ENCODE measurements at places on chromosomes 11 and 22.

GRCh38 chr22:30903876-30904460 is 64.6 kb downstream of the MORC2 start:
- DNase-seq: no peak

DNA sequence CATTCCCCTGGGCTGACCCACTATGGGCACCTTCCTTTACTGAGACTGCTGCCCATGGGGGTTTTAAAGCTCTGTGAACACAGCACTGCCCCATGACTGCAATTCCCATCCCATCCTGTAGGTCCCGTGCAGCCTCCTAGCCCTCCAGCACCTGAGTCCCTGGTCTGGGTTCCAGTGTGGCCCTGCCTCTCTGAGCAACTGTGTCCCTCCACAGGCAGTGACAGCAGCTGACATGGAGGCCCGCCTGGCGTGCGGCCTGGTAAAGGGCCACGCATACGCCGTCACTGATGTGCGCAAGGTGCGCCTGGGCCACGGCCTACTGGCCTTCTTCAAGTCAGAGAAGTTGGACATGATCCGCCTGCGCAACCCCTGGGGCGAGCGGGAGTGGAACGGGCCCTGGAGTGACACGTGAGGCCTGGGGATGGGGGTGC is 12.6 kb downstream of the OMP start:
- no peak for DNase-seq

DNA sequence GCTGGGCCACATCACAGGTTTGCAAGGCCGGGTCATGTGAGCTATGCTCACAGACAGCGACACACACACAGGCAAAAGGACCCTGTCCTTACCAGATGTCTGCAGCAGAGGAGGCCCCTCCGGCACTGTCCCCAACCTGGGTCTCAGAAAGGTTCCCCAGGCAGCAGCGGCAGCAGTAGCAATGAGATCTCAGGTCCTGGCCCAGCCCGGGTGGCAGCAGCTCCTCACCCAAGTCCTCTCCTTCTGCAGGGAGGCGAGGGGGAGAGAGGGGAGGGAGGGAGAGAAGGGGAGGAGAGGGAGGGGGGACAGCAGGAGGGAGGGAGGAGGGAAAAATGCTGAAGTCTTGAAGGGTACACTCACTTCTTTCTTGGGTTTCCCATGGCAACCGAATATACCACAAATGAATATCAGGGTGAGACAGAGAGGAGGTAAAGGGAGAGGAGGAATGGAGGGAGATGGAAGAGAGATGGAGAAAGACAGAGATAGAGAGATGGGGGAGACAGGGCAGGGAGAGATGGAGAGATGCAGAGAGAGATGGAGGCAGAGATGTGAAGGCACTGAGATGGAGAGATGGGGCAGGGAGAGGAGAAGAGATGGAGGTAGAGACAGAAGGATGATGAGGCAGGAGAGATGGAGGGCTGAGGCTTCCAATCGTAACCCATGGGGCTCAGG is 9.5 kb downstream of the ELFN2 start:
- DNase-seq: no peak

GRCh38 chr11:17479284-17480214 is 2.9 kb upstream of the ABCC8 start:
- DNase-seq: no peak

DNA sequence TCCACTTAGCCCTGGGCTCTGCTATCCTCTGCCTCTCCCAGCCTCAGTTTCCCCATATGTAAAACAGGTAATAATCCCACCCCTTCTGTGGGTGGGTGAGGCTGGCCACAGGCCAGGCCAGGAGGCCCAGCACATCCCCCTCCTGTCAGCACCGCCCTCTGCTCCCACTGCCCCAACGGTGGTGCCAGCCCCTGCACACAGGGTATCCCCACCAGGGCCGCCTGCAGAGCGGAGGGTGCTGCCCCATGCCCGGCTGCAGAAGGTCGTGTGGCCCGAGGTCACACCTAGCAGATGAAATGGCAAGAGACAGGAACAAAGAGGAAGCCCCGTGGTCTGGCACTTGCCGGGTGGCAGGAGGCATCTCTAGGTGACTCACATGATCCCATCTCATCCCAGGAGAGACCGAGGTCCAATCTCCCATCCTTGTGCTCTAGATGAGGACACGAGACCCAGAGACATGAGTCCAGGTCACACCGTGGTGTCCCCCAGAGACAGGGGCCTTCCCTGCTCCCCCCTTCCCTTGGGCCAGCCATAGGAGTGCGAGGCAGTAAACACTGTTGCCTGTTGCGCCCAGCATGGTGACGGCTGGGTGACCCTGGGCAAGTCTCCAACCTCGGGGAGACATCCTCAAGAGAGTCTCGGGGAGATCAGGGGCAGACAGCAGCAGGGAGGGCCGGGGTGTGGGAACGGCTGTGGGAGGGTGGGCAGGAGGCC is 27.2 kb upstream of the PPARA start:
- DNase-seq: no peak

DNA sequence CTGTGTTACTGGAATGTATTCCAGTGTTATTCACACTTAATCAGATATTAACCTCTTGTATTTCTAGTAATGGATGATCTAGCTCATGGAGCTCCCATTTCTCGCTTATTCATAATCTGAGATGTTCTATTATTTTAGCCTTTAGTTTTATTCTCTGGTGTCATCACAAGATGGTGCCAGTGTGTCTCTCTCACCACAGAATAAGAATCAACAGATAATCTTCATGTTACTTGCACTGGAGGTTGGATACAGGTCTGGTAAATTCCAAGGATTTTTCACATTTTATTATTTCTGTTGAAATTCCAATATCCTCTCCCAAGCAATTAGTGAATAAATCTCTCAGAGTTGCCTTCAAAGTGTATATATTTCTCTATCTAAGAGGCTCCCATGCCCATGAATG is 74.6 kb downstream of the CASP12 start:
- no peak for DNase-seq

DNA sequence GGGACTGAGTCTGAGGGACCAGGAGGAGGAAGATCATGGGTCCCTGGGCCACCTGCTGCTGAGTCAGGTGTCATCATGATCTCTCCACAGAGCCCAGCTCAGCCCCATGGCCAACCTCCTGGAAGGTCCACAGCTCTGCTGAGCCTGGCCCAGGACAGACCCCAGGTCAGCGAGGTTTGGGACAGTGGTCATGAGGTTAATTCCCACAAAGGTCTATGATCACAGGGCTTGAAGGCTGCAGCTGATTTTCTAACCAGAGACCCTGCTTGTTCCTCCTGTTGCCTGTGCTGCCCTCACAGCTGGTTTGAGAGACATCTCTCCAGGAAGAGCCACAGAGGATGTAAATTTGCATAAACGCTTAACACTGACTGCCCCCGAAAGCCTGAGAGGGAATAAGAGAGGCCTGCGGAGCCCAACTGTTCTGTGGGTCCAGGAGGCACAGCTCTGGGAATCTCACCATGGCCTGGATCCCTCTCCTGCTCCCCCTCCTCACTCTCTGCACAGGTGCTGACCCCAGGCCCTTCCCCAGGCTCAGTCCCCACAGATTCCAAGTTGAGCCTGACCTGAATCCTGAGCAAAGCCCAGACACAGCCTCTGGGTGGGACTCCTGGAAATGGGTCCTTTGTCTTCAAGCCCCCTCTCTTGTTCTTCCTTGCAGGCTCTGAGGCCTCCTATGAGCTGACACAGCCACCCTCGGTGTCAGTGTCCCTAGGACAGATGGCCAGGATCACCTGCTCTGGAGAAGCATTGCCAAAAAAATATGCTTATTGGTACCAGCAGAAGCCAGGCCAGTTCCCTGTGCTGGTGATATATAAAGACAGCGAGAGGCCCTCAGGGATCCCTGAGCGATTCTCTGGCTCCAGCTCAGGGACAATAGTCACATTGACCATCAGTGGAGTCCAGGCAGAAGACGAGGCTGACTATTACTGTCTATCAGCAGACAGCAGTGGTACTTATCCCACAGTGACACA is 102.8 kb downstream of the GGTLC2 start:
- no peak for DNase-seq

DNA sequence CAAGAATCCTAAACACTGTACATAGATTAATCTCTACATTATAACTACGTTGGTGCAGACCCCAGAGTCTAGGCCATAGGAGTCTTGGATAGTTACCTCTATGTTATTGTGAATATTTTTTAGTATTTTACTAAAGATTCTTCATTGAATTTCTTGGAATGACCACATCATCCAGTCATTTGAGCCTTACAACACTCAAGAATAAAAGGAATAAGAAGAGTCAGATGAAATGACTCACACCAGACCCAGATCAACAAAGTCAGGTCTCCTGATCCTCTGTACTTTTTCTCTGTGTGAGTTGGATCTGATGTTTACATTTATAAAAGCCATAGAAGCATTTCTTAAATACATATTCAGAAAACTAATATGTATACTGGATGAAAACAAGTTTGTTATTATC is 179.2 kb upstream of the ARHGAP20 start:
- DNase-seq: no peak

DNA sequence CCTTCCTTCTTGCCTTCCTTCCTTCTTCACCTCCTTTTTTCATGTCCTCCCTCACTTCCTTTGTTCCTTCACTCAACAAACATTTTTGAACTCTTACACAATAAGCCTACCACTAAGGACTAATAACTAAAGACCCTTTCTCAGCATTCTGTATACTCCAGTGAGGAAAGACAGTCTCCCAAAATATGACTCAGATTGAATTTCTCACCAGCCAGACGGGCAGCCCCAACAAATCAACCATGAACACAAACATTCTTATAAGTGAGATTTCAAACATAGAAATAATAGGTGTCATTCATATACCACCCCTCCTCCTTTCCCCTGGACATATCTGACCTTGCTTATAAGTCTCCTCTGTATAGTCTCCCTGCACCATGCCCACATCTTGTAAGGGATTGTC is 1079.7 kb downstream of the OPCML start:
- no peak for DNase-seq

DNA sequence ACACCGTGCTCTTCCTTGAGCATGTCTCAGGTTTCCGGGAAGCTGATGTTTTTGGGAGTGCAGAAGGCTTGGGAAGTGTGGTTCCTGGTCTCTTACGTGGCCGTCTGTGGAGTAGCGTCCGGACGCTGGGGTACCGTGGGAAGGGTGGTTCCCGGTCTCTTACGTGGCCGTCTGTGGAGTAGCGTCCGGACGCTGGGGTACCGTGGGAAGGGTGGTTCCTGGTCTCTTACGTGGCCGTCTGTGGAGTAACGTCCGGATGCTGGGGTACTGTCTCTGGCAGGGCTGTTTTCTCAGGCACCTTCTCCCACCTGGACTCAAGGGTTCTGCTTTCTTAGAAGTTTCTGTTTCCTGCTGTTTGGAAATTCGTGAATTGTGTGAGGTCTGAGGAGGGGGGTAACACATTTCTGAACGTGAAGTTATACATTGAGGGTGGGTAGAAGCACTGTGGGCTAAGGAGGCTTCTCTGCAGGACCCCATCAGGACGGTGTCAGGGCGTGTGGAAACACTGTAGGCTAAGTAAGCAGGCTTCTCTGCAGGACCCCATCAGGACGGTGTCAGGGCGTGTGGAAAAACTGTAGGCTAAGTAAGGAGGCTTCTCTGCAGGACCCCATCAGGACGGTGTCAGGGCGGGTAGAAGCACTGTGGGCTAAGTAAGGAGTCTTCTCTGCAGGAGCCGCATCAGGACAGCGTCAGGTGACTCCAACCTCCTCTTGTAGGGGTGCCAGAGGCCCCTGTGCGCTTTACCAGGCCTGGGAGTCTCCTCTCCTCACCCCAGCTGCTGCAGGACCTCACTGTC is 5.3 kb upstream of the IFITM3 start:
- DNase-seq: no peak

DNA sequence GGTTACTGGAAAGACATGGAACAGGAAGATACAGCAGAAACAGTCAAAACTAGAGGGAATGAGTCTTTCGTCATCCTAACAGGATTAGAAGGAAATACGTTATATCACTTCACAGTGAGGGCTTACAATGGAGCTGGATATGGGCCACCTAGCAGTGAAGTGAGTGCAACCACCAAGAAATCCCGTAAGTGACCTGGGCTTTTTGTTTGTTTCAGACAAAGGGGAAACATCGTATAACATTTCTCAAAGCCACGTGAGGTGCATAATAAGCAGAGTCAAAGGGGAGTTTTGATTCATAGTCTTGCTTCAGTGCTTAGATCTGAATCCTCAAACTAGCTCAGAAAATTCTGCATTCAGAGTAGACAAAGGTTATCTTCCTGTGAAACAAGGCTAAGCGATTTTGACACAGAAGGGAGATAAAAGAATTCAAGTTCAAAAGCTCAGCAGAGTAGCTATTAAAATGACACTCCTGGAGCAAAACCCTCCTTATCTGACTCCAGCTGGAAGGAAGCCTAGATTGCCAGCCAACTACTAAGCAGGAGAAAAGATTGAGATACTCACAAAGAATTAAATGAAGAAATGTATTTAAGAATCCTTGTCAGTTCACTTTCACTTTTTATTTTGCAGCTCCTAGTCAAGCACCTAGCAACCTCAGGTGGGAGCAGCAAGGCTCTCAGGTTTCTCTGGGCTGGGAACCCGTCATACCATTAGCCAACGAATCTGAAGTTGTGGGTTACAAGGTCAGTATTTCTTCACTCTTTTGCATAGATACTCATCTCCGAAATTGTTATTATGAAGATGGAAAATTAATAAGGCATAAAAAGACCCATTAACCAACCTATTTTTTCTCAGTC is 346.4 kb upstream of the ARHGAP42 start:
- DNase-seq: no peak

DNA sequence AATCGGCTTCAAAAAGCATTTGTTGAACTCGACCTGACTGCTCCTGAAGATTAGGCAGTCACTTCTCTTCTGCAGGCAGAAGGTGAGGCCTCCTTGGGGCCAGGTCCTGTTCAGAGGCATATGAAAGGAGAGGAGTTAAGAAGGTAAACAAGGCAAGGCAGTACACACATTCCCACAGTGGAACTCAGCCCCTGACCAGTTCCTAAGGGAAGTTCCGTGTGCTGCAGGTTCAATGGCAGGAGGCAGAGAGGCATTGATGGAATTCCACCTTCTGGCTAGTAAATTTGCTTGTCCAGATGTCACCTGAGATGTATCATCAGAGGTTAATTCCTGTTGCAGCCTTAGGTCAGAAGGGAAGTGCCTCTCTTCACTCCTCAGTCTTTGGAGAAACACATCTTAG is 337.0 kb upstream of the MTNR1B start:
- DNase-seq: no peak

DNA sequence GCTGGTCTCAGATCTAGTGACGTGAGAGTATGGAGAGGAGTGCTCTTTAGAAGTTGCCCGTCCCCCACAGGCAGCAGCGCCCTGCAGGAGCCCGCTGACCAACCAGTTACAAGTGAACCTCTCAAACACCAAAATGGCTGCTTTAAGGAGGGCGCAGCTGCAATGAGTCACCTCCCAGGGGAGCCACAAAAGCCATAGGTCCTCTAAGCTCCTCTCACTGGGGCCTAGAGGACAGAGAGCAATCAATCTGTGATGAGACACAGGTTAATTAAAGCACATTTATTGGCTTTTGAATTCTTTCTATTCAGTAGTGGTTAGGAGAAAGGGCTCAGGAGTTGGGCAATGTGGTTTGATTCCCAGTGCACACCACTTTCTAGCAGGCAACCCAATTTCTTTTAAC is 15.5 kb upstream of the RAPSN start:
- no peak for DNase-seq
